ENCODE measurements at places on chromosomes 1 and 21.

- DNase-seq = peak; percentile 97
Measured at GRCh38 chr1:99266726-99267125, 2.4 kb downstream of the PLPPR4 start.

- no peak for DNase-seq
Measured at GRCh38 chr1:205716371-205717132, 33.4 kb downstream of the NUCKS1 start.

DNA sequence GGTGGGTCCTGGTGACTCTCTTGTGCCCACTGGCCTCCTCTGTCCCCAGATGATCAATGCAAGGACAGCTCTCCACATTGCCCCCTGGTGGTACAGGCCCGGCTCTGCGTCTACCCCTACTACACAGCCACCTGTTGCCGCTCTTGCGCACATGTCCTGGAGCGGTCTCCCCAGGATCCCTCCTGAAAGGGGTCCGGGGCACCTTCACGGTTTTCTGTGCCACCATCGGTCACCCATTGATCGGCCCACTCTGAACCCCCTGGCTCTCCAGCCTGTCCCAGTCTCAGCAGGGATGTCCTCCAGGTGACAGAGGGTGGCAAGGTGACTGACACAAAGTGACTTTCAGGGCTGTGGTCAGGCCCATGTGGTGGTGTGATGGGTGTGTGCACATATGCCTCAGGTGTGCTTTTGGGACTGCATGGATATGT lies 10.8 kb downstream of the ADAMTSL4 start:
- peak; percentile 69 for DNase-seq

GRCh38 chr1:30845904-30846290 lies 62.7 kb downstream of the SDC3 start:
- no peak for DNase-seq

GRCh38 chr1:37721565-37721964 lies 29.2 kb downstream of the CDCA8 start:
- DNase-seq = peak; percentile 13

- no peak for DNase-seq
Measured at GRCh38 chr1:220974431-220974830, 95.2 kb downstream of the HLX start.

DNA sequence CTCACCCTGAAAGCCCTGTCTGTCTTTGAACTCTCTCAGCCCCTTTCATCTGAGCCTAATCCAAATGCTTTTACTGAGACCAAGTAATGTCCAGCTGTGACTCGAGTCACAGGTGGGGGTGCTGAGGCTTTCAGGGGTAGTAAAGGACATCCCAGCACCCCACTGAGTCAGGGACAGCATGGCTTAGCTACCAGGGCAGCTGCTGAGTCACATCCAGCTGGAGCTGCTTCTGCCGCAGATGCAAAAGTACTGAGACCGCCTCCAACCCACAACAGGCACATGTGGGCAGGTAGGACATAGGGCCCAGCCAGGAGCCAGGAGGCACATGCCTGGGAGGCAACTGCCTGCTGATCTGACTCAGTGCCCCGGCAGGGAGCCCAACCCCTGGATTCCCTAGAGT lies 6.7 kb upstream of the VSIG8 start:
- peak; percentile 66 for DNase-seq

- DNase-seq = peak; percentile 97
Measured at GRCh38 chr1:36321119-36321951, 2.1 kb downstream of the EVA1B start.

DNA sequence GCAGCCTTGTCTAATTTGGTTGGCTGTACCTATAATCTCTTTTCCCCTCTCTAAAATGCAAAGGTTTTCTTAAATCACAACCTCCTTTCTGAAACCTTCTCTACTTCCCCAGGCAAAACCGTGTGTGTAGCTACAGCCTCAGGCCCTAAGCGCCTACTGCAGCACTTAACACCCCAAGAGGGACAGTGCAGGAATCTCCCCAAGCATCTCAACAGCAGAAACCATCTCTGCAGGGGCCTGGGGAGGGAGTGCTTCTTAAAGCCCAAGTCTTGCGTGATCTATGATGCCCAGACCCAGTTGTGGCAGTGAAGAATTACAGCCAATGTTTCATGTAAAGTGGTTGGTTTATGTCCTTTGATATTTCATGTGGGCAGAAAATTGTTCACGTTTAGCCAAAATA lies 159.3 kb downstream of the DSCAM start:
- DNase-seq = no peak

DNA sequence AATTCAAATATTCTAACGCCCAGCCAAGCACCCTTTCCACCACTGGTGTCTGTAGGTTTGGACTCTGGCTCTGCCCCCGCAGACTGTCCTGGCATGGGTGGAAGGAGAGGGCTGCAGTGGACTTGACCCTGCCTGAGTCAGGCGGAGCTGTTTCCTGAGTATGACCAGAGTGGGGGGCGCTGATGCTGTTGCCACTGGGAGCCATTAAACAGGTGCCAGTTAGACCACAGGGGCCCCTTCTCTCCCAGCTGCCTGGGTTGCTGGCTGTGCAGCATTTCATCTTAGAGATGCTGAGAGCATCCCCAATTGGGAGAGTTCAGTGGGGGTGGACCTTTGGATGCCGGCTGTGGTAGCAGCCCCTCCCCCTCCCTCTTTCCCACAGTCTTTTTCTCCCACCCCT lies 539.5 kb downstream of the MATN1 start:
- no peak for DNase-seq

- DNase-seq = no peak
Measured at GRCh38 chr1:99005537-99005942, 879 bp upstream of the PLPPR5 start.

GRCh38 chr1:183178545-183178944 lies 7.5 kb upstream of the LAMC2 start:
- peak; percentile 39 for DNase-seq

DNA sequence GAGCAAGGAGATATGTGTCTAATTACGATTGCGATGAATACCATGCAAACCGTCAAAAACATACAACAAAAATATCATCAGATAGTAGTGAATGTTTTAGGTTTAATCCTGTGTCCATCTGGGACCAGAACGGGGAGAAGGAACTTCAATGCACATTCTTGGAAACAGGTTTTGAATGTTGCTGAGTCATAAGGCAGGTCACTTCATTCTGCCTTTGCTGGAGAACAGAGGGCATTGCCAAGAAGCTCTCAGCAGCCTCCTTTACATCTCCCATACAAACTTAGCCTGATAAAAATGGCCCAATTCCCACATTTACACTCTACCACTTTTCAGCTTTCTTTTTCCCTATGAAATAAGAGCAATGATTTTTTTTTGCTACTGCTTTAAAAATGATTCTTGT lies 78.0 kb upstream of the KCNJ6 start:
- no peak for DNase-seq

GRCh38 chr1:145999321-146000024 lies 3.1 kb upstream of the TXNIP start:
- DNase-seq = no peak
